ENCODE measurements at places on chromosomes 5 and 9.
A peak's percentile ranks its signal among the peaks of the same experiment; 100 is the strongest.

DNA sequence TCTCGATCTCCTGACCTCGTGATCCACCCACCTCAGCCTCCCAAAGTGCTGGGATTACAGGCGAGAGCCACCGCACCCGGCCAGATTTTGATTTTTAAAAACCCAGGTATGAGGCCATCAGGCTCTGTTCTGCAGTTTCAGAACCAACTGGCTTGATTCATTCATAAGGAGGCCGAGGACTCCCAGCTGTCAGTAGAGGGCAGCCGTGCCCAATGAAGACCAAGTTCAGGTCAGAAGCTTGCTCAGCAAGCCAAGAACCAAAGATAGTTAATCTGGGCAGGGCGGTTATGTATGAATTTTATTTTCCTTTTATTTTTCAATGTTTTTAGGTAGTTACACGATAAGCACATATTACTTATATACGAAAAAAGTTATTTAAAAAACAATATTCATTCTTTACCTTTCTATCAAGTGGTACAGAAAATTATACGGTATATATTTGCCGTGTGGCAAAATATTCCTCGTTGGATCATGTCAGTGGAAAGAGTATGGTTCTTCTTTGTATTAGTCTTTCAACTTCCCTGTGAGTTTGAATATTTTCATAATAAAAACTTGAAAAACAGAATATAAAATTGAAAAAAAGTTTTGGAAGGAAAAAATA is 18.0 kb downstream of the MGAT1 start:
- DNase-seq = peak; percentile 73

- no peak for DNase-seq
Observed at GRCh38 chr9:134891053-134891452, 10.4 kb downstream of the FCN2 start.

GRCh38 chr9:6566409-6567139 is 79.0 kb downstream of the GLDC start:
- DNase-seq = no peak

DNA sequence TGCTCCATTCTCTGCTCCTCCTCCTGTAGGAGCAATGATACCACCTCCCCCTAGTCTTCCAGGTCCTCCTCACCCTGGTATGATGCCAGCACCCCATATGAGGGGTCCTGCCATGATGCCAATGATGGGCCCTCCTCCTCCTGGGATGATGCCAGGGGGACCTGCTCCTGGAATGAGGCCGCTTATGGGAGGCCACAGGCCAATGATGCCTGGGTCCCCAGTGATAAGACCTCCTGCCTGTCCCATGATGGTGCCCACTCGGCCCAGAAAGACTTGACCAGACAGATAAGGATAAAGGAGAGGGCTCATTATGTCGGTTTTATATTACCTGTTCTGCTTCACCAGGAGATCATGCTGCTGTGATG is 26.2 kb upstream of the IQGAP2 start:
- no peak for DNase-seq

Measured in HEK293T (cell line).